Stimulated activated CD8-positive, alpha-beta memory T cell treated with anti-CD3 and anti-CD28 coated beads, Interleukin-15, amount 100 ng/mL, for 24 hours (primary cell): ENCODE measurements at places on chromosomes 11 and 22.

DNA sequence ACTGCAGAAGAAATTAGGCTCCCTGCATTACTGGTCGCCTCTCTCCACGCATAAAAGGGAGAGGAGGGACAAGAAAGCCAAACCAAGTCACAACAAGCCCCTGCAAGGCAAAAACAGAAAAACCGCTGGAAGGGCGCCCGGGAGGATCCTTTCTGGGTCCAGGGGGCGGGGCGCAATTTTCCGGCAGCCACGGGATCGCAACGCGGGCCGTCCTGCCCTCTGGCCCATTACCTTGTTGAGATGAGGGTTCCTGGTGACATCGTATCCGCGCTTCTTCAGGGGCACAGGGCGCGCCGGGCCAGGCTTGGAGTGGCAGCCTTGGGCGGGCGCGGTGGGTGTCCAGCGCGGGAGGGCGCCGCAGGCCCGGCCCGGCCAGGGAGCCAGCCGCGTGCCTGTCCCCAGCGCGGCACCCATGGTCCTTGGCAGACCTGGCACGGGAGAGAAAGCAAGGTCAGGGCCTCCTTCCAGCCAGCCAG is 847 bp downstream of the ME3 start:
- DNase-seq, result no peak

DNA sequence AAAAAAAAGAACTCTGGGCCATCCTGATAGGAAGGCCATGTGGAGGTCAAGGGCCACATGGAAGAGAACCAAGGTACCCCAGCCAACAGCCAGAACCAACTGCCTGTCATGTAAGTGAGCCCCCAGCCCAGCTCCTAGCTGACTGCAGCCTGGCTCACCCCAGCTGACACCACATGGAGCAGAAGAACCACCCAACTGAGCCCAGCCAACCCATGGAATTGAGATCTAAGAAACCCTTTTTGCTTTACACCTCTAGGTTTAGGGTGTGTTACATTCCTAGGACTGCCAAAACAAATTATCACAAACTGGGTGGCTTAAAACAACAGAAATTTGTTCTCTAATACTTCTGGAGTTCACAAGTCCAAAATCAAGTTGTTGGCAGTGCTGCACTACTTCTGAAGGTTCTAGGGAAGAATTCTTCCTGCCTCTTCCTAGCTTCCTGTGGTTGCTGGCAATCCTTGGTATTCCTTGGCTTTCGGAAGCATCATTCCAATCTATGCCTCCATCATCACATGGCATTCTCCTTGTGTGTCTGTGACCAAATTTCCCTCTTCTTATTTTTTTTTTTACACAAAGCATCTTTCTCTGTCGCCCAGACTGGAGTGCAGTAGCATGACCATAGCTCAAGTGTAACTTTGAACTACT is 4.4 kb downstream of the C11orf86 start:
- no peak for DNase-seq

DNA sequence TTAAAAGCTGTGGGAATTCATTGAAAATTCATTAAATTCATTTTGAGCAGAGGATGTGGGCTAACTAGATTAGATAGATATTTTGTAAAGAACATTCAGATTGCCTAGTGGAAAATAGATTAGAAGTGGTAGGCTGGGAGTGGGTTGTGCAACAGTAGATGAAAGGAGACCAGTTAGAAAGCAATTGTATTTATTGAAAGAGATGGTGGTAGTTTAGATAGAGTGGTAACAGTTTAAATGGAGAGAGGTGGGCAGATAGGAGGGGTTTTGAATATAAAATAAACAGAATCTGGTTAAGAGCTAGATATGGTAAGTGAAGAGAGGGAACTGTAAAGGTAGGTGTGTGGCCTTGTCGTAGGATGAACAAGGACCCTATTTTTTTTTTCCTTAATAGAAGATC is 34.5 kb downstream of the METTL15 start:
- DNase-seq, result no peak

GRCh38 chr22:29799217-29799680 is 32.1 kb downstream of the UQCR10 start:
- no peak for DNase-seq

DNA sequence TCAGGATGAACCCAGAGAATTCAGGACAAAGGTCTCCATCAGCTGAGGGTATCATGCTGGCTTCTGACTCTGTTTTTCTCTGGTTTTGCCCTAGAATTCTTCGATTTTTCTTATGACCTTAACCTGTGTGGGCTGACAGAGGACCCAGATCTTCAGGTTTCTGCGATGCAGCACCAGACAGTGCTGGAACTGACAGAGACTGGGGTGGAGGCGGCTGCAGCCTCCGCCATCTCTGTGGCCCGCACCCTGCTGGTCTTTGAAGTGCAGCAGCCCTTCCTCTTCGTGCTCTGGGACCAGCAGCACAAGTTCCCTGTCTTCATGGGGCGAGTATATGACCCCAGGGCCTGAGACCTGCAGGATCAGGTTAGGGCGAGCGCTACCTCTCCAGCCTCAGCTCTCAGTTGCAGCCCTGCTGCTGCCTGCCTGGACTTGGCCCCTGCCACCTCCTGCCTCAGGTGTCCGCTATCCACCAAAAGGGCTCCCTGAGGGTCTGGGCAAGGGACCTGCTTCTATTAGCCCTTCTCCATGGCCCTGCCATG is 16.8 kb downstream of the SERPING1 start:
- DNase-seq, result no peak

DNA sequence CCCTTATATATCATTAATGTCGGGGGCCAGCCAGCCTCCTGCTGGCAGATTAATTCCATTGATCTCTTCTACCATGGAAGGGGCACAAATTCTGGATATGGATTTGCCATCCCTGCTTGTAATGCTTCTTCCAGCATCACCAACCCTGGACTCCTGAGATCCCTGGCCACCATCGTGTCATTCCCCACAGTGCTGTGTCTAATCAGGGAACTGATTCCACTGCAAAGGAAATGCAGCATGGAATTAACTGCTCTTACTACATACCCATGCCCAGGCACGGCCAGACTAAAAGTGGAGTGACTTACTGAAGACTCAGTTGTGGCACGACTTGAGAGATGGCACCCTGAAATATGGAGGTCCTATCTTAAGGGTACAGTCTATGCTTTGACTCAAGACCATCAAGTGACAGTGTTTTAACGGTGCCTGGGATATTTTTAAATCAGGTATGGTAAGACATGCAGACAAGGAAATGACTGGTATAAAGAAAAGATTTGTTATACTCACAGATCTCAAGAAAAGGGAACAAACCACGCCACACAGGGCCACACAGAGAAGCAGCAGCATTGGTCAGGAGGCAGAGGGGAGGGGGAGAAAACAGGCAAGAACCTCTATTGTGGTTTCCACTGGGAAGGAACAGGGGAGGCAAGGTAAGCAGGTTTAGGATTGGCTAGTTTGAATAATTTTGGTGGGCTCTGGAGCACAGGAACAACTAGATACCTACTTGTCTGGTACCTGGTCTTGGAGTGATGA is 65.1 kb downstream of the IGLL5 start:
- no peak for DNase-seq
